ENCODE measurements at places on chromosomes 3 and 15. TPM values are rescaled to one million over a fixed set of nuclear protein-coding genes. Genes with fewer than 3 reads are reported as not detected.

DNA sequence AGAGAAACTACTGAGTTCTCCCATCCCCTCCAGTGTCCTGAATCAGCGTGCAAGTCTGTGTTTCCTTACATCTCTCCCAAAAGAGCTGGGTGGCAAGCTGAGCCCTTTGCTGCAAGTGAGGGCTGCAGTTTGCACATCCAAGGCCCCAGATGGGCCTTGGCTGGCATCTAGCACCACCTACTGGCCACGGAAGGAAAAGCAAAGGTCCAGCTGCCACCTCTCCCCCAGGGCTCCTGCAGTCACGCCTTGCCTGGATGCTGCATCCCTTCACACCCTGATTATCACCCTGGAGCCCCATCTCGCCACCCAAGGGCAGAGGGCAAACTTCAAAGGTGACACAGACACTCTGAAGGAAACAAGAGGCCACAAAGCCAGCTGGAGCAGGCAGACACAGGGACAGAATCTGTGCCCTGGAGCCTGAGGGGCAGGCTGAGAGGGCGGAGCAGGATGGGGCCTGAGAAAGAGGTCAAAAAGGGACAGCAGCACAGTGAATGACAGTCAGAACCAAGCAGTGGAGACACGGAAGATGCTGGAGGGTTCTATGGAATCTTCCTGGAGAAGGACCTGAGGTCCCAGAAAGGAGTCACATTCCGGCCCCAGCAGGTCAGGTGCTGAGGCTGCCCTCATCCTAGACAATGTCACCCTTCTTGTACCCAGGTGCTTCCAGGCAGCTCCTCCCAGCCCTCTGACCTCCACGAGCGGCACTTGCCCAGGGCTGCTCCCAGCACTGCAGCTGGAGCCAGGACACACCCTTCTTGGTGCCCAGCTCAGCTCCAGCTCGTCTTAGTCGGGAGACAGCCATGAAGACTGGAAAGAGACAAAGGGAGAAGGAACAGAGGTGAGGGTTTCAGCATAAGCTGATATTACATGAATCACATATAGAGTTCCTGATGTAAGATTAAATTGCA is 18.3 kb upstream of the NTRK3 start:
- no peak overlapping the region for H3K4me3 ChIP-seq
- DNase-seq, result peak; percentile 22
- H3K27me3 ChIP-seq, result no peaks in the 10 kb centered on the region
- no peak overlapping the region for H3K27ac ChIP-seq

DNA sequence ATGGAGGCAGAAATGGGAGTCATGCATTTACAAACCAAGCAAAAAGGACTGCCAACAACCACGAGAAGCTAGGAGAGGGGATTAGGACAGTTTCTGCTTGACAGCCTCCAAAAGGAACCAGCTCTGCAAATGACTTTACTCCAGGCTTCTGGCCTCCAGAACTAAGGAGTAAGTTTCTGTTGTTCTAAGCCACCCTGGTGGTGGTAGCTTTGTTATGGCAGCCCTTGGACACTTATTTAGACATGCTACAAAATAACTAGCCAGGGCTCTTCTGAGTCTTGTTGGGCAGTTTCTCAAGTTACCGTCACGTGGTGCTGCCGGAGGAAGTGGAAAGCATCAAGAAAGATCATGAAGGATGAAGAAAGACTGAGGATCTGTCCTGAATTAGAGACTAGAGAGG is 386.5 kb downstream of the LRTM1 start:
- no peaks in the 10 kb centered on the region for H3K36me3 ChIP-seq
- no peaks in the 10 kb centered on the region for H3K27me3 ChIP-seq
- H3K4me3 ChIP-seq, result no peak overlapping the region

DNA sequence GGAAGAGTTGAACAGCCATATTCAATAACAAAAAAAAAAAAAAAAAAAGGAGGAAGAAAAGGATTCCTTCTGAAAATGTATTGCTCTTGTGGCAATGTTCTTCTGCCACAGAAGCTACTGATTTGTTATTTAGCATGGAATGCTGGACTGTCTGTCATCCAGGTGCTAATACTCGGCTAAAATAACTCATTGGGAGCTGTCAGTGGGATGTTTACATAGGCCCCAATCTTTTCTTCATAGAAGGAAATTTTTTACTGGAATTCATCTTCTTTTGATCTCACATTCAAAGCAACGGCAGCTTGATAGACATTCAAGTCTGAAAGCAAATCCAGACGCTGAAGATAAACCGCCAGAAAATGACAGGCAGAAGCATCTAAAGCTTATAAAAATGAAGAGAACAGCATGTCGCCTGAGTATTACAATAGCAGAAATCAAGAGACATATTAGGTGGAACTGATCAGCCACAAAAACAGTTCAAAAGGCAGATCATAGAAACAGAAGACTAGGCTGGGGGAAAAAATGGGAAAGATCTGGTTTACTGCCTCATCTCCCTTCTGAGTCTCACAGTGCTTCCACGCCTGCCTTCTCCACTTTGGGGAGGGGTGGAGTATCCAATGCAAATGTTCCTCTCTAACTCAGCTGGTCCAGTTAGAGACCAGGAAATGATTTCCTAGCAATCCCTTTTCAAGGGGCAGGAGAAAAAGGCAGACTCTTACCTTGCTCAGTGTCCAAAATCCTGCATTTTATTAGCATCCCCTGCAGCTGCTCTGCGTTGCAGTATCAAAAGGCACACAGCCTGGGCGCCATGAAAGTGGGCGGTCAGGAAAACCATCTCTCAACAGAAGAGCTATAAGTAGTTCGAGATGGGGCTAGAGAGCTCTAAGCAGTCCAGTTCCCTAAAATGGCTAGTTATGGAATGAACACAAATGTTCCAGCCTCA is 451.9 kb downstream of the FOXP1 start:
- no peaks in the 10 kb centered on the region for H3K36me3 ChIP-seq
- H3K27me3 ChIP-seq, result no peaks in the 10 kb centered on the region
- peak overlapping the region; percentile 61 for H3K4me3 ChIP-seq

- no peak overlapping the region for H3K4me3 ChIP-seq
- no peaks in the 10 kb centered on the region for H3K4me1 ChIP-seq
- H3K27ac ChIP-seq, result no peak overlapping the region
- no peak for DNase-seq
These were observed 17.8 kb downstream of the PLD1 start for GRCh38 chr3:171792531-171792930.

- DNase-seq, result no peak
- no peaks in the 10 kb centered on the region for H3K36me3 ChIP-seq
- H3K4me1 ChIP-seq, result no peaks in the 10 kb centered on the region
- H3K27me3 ChIP-seq, result no peaks in the 10 kb centered on the region
- no peak overlapping the region for H3K27ac ChIP-seq
These were observed 674.1 kb downstream of the CADM2 start for GRCh38 chr3:85632921-85633320.

- no peak overlapping the region for H3K4me3 ChIP-seq
- no peak for DNase-seq
- no peaks in the 10 kb centered on the region for H3K36me3 ChIP-seq
- H3K27ac ChIP-seq, result no peak overlapping the region
- H3K27me3 ChIP-seq, result peaks cover 14% of the 10 kb centered on the region
- no peaks in the 10 kb centered on the region for H3K4me1 ChIP-seq
These were observed 793 bp downstream of the PCOLCE2 start for GRCh38 chr3:142888099-142888480.

DNA sequence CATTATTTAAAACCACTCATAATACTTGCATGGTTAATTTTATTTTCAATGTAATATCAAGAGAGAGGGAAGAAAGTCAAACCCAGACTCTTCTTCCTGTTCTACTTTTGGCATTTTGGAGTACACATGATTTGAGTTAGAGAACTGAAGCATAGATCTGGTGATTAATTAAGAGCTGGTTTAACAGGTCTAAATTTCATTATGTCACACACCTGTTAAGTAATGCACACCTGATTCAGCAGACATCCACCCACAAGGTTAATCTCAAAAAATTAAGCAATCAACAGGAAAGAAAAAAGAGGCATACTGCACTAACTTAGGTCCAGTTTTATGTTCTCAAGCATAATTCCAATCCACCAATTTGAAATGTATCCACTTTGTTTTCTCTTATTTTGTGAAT is 101.1 kb upstream of the ICE2 start:
- peaks cover 91% of the 10 kb centered on the region for H3K4me1 ChIP-seq
- no peaks in the 10 kb centered on the region for H3K36me3 ChIP-seq
- no peak overlapping the region for H3K27ac ChIP-seq
- H3K4me3 ChIP-seq, result peak overlapping the region; percentile 25

- peaks cover 4% of the 10 kb centered on the region for H3K27me3 ChIP-seq
- no peak for DNase-seq
- H3K27ac ChIP-seq, result no peak overlapping the region
- no peaks in the 10 kb centered on the region for H3K36me3 ChIP-seq
- H3K4me1 ChIP-seq, result no peaks in the 10 kb centered on the region
These were observed 66.6 kb upstream of the UMPS start for GRCh38 chr3:124663690-124664089.

DNA sequence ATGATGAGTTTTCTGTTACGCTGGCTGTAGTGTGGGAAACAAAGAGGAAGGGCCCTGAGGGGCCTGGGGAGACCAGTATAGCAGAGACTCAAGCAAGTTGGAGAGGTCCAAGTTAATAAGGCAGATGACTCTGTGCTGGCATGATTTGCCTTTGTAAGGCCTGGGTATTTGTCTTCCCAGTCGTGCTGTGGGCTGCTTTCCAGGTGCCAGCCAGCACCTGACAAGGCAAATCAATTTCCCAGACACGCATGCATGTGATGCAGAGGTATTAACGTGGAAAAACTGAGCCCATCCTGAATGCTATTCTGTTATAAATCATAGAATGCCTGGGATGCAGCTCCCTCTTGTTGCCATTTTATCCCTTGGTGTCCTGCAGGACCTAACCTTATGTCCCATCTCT is 175.6 kb downstream of the MFSD1 start:
- DNase-seq, result no peak
- no peaks in the 10 kb centered on the region for H3K36me3 ChIP-seq
- no peaks in the 10 kb centered on the region for H3K27me3 ChIP-seq

STX19 gene
- not detected for total RNA-seq

MST1R gene
- 0.83 TPM for total RNA-seq

PEX11A gene
- total RNA-seq, result 3.5 TPM
